ENCODE measurements at places on chromosomes 16 and 17.

GRCh38 chr17:47948706-47949196 is 7.4 kb downstream of the PNPO start:
- no peak for DNase-seq

GRCh38 chr16:8388684-8389083 is 201.6 kb downstream of the TMEM114 start:
- DNase-seq, result no peak

DNA sequence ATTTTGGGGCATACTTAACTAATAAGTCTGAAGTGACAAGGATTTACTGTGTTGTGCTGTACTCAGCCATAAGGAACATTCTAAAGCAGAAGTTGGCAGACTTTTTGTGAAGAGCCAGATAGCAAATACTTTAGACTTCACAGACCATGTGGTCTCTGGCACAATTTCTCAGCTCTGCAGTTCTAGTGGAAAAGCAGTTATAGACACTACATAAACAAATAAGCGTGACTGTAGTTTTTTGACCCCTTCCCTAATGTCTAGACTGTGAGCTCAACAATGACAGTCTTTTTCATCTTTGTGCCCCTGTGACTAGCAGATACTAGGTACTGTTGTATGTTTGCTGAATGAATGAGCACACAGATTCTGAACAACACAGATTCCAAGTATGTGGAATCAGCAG is 4.9 kb downstream of the RPAIN start:
- no peak for DNase-seq

- DNase-seq, result no peak
Observed at GRCh38 chr16:58339452-58339981, 44.7 kb upstream of the PRSS54 start.

DNA sequence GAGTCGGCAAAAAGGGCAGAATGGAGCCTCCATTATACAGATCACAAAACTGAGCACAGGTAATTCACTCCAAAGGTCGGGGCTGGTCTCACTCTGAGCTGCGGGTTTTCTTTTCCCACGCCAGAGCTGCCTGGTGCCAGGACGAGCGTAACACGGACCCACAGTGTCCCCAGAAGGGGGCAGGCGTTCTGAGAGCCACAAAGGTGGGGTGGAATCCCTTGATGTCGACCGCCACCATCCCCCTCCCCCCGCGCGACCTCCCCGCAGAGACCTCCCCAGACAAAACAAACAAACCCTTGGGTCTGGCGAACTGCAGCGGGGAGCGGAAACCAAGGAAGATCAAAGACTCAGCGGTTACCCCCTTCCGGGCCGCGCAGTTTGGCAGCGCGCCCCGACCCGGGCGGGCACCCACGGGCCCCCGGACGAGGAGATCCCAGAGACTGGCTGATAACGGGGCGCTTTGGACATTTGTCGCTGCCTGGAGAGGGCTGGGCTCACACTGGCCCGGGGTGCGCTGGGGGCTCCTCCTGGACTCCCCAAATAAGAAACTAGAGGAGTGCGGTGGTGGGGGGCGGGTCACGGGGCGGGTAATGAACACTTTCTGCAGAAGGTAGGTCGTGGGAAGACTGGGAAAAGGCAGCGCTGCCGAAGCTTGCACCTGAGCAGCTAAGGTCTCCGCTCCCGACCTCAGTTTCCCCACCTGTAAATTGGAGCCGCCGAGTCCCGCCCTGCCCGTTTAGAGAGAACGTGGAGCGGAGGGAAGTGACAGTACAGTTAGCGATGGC is 664 bp upstream of the NKD1 start:
- no peak for DNase-seq

GRCh38 chr17:3886776-3887175 is 6.1 kb downstream of the CAMKK1 start:
- DNase-seq, result no peak

GRCh38 chr17:79988185-79988971 is 47.3 kb downstream of the TBC1D16 start:
- no peak for DNase-seq

DNA sequence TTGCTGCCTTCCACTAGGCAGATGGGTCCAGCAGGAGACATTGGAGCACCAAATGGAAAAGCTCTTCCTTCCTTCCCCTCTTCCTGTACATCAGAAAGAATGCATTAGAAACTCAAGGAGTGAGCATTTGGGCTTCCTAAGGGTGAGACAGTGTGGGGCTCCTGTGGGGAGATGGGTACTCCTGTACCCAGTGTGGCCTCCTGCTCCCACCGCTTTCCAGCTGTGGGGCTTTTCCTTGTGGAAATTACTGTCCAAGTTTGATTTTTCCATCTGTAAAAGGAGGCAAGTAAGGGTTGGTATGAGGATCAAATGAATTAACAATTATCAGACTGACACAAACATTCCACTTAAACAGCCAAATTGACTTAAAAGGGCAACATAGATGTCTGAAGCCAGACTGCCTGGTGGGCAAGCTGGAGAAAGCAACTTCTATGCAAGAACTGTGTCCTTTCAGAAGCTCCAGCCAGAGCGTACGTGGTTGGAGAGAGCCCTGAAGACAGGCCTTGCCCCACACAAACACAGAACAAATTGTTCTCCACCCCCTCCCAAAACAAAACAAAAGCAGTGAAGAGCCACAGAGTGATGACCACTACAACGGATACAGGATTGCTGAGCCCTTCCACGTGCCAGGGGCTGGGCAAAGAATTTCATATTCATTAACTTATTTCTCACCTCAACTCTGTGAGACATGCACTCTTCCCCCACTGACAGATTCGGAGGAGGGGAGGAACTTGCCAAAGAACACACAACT is 23.1 kb upstream of the ALDH3A1 start:
- DNase-seq, result no peak

DNA sequence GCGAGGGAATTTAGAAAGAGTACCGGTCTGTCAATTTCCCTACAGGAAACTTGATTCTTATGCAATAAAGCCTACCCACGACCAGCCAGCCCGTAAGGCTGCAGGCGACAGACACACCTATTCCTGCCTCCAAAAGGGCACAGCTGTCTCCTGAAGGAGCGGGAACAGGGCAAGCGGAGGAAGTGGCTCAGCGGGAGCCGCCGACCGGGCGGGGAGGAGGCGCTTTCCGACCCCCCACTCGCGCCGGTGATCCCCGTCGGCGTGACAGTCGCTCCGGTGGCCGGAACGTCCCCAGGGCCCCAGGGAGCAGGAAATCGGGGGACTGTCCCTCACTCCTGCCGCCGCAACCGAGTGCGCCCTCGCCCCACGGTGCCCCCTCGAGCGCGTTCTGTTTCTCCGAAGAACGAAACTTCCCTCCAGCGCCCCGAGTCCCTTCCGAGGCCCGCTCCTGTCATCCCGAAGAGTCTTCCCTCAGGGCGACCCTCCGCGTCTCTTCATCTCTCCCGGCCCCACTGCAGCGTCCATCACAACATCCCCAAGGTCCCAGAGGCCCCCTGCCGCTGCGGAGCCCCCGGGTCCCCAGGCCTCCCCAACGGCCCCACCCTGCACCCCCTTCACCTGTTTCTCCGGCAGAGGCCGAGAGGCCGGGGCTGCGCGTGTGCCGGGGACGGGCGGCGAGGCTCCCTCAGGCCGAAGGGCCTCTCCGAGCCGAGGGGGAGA is 421 bp downstream of the STAT3 start:
- no peak for DNase-seq

DNA sequence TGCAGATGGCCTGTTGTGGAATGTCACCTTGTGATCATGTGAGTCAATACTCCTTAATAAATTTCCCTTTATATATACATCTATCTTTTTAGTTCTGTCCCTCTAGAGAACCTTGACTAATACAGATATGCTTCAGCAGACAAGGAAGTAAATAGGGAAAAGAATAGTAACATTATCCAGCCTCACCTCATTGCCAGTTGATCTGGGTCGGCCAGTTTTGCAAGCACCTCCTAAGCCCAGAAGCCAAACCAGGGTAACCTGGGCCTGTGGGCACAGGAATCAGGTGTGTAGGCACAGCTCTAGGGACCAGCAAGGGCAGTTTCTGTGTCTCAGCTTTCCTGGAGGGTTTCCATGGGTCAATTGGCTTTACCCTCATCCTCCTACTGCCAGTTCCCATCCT is 11.9 kb upstream of the CCL17 start:
- no peak for DNase-seq

GRCh38 chr17:67712375-67712774 is 5.4 kb upstream of the NOL11 start:
- no peak for DNase-seq

GRCh38 chr16:77790912-77791311 is 2.5 kb downstream of the VAT1L start:
- DNase-seq, result no peak

DNA sequence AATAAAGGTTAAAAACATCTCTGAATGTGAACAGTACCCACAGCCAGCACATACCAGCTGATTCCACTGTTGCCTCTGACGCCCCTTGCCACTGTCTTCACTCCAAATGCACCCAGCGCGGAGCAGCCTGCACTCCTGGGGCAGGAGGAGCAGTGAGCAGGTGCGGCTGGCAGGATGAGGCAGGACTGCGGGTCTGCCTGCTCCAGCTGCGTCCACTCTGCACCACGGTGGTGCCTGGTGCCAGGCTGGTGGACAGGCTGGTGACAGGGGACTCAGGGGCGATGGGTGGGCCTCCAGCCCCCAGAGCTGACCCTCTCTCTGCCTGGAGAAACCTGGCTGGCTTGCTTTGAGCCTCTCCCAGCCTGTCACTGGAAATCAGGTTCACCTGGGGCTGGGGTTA is 9.4 kb downstream of the RAB40B start:
- no peak for DNase-seq

Data from substantia nigra (tissue), 51 donors.